ENCODE measurements at places on chromosomes 1 and 21.

DNA sequence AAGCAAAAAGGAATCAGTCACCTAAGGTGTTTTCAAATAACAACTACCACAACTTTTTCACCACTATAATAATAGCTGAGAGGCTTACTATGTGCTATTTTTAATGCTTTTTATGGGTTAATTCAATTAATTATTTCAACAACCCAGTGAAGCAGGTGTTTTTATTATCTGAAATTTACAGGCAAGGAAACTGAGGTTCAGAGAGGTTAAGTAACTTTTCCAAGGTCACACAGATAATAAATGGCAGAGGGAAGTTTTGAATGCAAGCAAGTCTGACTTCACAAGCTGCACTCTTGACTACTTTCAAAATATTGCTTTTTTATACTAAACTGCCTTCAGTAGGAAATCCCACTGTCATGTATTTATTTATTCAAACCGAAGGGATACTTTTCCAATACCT is 4.2 kb upstream of the TMEM183A start:
- no peak for DNase-seq

DNA sequence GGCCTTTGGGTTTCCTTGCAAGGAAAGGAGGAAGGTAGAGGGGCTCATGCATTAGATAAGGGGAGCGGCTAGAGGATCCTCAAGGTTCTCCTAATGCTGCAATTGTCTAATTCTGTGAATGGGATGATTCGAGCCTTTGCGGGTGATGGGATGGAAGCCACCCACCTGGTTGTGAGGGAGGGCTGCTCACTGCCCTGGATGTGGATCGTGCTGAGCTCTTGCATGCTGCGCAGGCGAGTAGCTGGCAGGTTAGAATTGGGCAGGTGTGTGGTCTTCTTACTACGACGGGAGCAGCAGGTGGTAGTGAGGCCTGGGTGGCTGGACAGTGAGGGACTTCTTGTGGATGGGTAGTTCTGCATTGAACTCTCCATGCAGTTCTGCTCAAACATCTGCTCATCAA is 21.2 kb downstream of the DDX20 start:
- no peak for DNase-seq

DNA sequence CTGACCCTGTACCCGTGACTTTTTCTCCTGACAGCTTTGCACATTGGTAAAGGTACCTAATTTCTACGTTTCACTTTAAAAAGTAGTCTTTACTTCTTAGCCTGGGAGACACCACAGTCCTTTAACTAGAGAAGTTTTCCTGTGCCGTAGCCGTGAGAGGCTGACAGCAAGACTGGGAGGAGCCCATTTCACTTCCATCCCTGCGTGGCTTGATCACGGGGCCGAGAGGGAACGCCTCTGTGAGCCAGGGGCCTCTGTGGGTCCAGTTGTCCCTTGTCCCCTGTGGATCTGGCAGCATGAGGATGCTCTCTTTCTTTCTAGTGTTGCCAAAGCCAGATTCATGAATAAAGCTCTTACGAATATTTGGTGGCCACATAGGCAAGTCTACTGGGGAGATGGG is 21.6 kb downstream of the PCP4 start:
- DNase-seq = no peak

DNA sequence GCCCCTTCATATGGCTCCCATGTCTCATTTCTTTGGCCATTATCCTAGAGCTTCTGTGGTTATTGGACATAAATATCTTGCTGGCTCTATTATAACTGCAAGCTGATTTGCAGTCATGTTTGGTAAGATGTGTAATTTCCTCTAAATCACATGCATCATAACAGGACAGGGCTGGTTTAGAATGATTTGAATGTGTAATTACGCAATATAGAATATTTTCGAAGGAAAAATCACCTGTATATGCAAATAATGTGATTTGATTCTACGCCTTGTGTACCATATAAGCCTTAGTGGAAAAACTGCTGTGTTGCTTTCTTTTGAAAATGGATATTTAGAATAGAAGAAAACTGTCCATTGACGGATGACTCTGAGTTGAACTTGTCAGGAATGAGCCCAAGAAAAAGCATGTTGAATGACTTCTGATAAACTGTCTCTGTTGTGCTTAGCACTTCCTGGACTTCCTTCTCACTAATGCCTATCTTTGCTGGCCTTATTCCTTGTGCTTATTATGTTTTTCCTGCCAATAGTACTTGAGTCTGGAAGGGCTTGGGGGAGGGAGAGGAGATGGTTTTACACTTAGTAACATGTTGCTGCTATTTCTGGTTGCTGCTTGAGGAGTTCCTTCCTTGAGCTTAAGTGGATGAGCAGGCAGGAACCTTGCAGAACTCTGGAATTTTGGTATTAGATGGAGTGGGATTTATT is 6.5 kb downstream of the CACHD1 start:
- DNase-seq = no peak

Data from urinary bladder (tissue), 4 donors.